ENCODE measurements at places on chromosomes 11 and 22.
A peak's percentile ranks its signal among the peaks of the same experiment; 100 is the strongest.

- DNase-seq, result peak; percentile 49
Measured at GRCh38 chr22:31272522-31273446, 19.5 kb downstream of the PIK3IP1 start.

- DNase-seq, result no peak
Measured at GRCh38 chr11:15565880-15566279, 451.2 kb downstream of the INSC start.

- DNase-seq, result no peak
Measured at GRCh38 chr11:23078289-23078971, 218.2 kb upstream of the CCDC179 start.

GRCh38 chr11:19929147-19929546 is 216.5 kb downstream of the NAV2 start:
- no peak for DNase-seq

GRCh38 chr22:46744581-46744980 is 6.5 kb upstream of the CERK start:
- no peak for DNase-seq

GRCh38 chr22:49971232-49972162 is 10.9 kb downstream of the PIM3 start:
- DNase-seq, result peak; percentile 73

DNA sequence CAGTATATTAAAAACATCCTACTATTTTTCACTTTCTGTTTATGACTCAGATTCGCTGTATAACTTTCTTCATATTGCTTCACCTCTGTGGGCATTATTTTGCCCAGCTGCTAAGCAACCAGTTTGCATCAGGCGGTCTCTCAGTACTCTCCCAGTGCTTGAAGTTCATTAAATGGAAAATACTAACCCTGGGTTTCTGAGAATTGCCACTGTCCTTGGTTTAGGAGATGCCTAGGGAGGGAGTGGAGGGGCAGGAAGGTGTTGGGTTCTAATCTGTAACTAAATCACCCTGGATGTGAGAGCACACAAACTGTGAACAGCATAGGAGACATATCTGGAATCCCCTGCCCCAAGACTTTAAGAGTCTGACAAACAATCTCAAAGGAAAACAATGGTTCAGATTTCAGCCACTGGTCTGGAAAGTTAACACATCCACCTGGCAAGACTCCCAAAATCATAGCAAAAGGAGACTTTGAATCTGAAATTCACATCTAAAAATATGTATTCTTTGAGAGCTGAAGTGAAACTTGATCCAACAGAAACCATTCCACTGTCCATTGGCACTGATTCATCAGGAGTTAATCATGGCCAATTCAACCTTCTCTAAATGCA is 540.0 kb downstream of the SOX6 start:
- no peak for DNase-seq

DNA sequence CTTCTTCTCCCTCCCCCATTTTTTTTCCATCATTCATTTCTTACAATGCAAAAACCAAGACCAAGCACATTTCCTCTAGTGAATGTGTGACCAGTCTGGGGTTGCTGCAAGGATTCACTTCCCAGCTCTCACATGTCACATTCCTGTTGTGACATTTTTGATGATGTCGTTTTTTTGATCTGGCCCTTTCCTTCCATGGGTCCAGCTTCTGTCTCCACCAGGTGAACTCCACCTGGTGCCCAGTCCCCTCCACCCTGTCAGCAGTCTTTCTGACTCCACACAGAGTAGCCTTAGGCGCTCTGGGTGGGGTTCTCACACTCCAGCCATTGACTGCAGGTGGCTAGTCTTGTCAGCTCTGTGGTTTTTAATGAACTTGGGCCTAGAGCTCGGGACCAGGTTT is 15.6 kb downstream of the PANX1 start:
- no peak for DNase-seq

GRCh38 chr11:127675581-127675980 is 675.0 kb upstream of the KIRREL3 start:
- no peak for DNase-seq

DNA sequence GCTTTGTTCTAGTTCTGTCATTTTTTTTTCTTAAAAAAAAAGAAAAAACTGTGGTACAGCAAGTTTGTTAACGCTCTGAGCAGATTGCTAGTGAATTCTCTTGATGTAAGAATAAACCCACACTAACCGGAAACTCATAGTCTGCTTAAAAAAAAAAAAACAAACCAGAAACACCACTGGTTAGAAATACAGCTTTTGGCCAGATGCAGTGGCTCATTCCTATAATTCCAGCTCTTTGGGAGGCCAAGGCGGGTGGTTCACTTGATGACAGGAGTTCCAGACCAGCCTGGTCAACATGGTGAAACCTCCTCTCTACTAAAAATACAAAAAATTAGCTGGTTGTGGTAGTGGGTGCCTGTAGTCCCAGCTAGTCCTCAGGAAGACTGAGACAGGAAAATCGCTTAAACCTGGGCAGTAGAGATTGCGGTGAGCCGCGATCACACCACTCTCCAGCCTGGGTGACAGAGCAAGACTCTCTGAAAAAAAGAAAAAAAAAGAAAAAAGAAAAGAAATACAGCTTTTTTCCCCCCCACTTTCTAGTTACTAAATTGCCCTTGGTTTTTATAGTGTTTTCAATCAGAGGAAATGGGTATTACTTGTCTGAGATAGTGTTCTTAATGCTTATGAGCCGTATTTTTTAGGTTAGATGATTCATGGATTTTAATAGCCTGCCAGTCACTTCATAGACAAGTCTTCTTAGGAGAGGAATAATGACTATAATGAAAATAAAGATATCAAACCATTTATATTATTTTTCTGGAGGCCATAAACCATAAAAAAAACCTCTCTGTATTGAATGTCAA is 222.8 kb downstream of the DDX10 start:
- DNase-seq, result no peak

DNA sequence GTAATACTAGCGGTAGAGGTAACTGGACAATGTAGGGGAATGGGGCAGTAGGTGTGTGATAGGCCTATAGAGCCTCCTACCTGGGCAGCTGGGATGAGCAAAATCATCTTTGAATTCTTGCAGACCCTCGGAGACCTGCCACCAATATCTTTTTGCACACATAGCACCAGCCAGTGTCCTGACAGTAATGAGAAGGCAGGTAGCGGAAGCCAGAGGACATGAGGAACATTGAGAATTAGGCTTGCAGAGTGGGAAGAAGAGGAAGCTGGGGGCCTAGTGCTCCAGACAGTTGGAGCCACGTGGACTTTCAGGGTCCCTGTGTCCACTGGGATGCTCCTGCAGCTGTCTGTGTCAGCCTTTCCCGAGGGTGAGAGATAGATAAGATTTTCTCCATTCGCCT is 17.2 kb upstream of the SYT13 start:
- no peak for DNase-seq

DNA sequence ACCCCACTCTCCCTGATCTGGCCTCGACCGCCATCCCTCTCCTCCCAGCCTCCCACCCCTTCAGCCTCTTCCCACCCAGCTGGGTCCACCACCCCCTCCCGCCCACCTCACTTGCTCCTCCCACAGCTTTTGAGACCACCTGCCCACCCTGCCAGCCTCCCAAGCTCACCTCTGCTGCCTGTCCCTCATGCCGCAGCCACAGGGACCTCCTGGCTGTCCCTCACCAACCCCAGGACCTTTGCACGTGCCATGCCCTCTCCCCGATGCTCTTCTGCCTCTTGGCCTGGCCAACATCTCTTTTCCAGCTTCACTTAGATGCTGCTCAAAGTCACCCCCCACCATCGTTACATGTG is 6.5 kb downstream of the PNPLA5 start:
- DNase-seq, result no peak

GRCh38 chr11:8803973-8804372 is 107.0 kb upstream of the AKIP1 start:
- DNase-seq, result no peak

DNA sequence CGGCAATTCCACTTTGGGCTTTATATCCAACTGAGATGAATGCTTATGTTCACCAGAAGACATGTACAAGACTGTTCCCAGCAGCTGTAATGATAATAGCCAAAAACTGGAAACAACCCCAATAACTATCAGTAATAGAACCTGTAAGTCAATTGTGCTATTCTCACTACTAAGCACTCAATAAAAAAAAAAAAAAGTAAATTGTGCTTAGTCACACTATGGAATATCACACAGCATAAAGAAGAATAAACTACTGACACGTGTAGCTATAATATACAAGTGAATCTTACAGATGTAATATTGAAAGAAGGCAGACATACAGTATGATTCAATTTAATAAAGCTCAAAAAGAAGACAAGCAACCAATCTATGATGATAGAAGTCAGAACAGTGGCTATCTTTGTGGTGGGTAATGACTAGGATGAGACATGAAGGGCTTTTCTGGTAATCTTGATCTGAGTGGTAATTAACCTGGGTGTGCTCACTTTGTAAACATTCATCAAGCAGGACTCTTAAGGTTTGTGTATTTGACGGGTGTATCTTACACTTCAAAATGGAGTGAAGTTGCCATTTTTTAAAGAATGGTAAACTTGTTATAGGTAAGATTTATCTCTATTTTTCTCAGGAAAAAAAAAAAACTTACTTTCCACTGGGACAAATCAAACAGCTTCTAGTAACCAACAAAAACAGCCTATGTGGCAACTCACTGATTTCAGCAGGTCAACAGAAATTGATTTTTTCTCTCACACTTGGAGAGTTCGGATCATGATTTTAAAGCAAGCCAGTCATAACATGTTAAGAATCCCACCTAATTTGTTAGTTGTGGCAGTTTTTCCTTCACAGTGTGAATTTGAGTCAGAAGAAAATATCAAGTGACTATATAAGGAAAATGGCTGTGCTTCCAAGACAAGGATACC is 84.2 kb downstream of the CCDC83 start:
- no peak for DNase-seq

DNA sequence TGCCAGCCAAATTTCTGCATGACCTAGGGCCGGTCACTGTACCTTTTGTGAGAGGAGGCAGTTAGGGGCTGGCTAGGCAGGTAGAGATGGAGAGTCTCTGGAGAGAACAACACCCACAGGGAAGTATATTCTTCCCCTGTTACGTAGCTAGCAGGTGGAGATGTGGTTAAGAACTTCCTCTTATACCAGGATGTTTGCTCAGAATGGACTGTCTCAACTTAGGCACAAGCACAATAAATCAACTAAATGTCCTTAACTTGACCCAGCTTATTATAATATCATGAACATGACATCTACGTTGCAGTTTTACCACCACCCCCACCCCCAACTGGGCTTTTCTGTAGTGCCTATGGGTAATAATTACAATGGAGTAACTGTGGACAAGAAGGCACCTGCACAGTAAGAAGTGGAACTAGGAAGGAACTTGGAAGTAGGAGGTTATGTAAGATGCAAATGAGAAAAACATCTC is 60.7 kb upstream of the MPEG1 start:
- no peak for DNase-seq

DNA sequence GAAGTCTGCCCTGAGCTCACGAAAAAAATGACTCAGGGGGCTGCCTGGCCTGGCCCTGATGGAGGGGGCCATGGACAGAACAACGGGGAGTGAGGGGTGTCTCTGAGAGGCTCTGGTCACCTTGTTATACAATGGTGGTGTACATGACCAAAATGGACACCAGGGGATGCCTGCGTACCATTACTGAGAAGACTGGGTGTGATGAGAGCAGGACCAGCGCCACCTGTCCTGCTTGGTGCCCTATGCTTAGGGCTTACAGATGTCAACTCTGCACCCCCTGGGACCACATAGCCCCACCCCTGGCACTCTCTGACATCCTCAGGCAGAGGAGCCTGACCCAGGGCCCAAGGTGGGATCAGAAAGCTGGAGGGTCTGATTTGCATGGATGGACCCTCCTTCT is 104.8 kb downstream of the ZNF280B start:
- DNase-seq, result no peak

- DNase-seq, result no peak
Measured at GRCh38 chr11:121024989-121025388, 1.1 kb downstream of the TBCEL start.

- DNase-seq, result peak; percentile 42
Measured at GRCh38 chr22:41524809-41525449, 19.3 kb downstream of the POLR3H start.

GRCh38 chr11:2300290-2300935 is 1.3 kb downstream of the C11orf21 start:
- no peak for DNase-seq

GRCh38 chr11:26331911-26332571 is at the start of gene ANO3:
Gene ANO3 (plus strand): TSS chr11:26332130. CDS start chr11:26332276, 146 bp downstream.
- no peak for DNase-seq

DNA sequence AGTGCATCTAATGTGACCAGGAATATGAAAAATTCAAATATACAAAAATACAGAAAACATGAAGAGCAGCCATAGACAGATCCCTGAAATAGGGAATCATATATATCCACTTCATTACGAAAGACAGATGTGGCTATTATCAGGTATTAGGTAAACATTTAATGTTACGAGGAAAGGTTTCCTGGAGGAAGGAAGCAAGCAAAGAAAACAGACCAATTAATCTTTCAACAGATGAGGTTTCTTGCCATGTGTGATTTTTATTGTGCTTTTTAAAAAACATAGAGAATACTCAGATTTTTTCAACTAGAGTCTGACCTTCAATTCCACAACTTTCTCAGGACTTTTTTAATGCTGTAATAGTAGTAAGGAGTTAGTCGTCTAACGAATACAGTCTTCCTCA is 24.3 kb upstream of the GAB2 start:
- DNase-seq, result no peak

DNA sequence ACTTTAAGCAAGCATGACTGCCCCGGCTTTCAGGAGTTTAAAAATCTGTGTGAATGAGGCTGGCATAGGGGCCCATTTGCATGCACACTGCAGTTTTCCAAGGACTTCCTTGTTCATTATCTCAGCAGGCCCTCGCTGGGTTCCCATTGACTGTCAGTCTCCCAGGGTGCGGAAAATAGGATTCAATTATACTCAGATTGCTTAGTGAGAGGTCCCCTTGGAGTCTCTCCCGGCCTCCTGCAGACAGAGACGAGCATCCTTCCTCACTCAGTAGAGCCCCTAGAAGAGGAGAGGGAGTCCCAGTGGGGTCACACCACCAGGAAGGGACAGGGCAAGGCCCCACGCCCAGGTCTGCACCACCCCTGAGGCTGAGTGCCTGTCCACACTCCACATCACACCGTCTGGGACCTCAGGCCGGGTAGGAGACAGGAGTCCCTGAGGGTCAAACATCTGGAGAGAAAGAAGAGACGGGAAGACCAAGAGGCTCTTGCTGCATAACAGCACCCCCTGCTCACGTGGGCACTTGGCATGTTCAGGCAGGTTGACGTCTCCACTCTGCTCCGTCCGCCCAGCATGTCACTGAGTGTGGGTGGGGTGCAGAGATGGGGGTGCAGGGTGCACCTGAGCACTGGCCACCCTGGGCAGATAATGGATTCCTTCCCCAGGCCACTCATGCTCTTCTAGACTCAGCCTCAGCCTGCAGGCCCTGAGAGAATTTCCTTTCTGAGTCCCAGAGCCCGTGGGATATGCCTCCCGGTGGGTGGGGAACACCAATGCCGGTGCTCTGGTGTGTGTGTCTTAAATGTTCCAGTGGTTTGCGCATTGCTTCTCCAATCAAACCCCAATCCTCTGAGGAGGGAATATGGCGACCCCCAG is 58.8 kb downstream of the MCM5 start:
- no peak for DNase-seq

GRCh38 chr11:3130269-3131071 is 34.6 kb downstream of the OSBPL5 start:
- no peak for DNase-seq

GRCh38 chr11:112734207-112734606 is 227.0 kb upstream of the NCAM1 start:
- DNase-seq, result no peak
